ENCODE measurements at places on chromosomes 1 and 21. TPM values are rescaled to one million over a fixed set of nuclear protein-coding genes. Genes with fewer than 3 reads are reported as not detected.

DNA sequence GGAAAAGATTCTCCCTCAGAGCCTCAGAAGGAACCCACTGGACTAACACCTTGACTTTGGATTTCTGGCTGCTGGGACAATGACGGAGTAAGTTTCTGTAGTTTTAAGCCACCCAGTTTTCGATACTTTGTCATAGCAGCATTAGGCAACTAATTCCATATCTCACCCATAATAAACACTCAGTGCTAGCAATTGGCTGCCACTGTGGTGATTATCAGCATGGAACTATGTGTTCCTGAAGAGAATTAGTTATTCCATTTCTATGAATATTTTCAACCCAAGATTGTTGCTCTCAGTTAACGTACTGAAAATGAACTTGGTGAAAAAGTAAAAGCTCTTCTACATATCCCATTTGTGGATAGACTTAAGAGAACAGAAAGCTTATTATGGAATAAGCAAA lies 299.3 kb downstream of the DISC1 start:
- no peak for DNase-seq

- no peak for DNase-seq
Measured at GRCh38 chr1:94795434-94795833, 24.7 kb upstream of the SLC44A3 start.

- no peak for DNase-seq
Measured at GRCh38 chr1:166789286-166789685, 50.0 kb upstream of the POGK start.

ARMH1 gene
- polyA plus RNA-seq = 0.71 TPM

BRDT gene
- not detected for polyA plus RNA-seq
